ENCODE measurements at places on chromosomes 7 and 10.
A peak's percentile ranks its signal among the peaks of the same experiment; 100 is the strongest.

GRCh38 chr10:117161386-117162033 lies 23.4 kb upstream of the VAX1 start:
- no peak for DNase-seq

DNA sequence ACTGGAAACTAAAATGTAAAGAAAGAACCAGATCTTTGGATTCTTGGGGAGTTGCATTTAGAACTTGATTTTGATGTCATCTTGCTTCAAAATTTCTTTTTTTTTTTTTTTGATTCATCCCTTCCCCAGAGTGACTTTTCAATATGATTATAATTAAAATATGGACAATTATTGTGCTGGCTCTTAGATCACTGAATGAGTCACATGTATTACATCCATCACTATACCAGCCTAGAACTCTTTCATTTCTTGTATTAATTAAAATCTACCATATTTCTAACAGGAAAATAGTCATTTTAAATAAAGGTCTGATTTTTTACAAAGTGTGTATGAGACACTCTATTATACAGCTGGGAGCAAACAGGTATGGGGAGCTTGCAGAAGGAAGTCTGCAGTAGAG lies 269.5 kb upstream of the AKR1E2 start:
- DNase-seq = no peak

DNA sequence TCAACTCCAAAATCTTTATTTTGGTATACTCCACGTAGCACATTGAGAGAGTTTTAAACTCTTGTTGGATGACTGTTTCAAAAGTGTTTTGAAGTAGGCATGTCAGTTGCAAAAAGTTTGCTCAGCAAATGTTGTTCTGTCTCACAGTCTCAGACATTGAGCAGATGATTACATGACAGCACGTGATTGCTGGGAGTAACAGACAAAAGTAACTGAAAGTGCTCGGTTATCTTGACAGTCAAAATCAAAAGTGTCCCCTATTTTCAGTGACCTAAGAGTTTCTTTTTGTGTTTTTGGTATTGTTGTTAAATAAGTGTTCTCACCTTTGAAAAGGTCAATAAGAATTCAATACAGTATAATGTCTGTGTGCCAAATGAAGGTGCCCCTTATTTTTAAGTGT lies 84.3 kb downstream of the CFTR start:
- no peak for DNase-seq

GRCh38 chr7:47681249-47681810 lies 99.4 kb upstream of the TNS3 start:
- DNase-seq = no peak

DNA sequence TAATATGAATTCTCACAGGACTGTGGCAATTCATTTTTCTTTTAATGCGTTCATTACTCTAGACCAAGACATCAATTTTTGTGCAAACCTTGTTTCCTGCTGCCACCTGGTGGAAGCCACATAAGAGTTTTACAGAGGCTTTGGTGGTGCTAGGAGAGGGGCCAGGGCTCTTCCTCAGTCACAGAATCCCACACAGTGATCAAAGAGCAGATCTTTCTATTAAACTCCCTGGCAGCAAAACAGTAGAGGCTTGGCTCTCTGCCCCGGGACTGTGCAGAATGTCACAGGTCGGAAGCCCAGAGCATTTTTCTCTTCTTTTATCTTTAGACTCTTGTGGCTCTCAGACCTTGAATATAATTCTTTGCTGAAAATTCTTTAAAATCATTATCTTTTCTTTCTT lies 506.4 kb upstream of the C7orf33 start:
- peak; percentile 89 for DNase-seq

- DNase-seq = no peak
Measured at GRCh38 chr10:98469001-98469931, 22.5 kb upstream of the HPS1 start.
